ENCODE measurements at places on chromosomes 4 and X.

- no peak for DNase-seq
These were observed 662 bp downstream of the SLAIN2 start for GRCh38 chr4:48341776-48342605.

- DNase-seq: no peak
These were observed 376.4 kb upstream of the NOCT start for GRCh38 chr4:138639018-138639741.

- DNase-seq: no peak
These were observed 498.9 kb downstream of the INPP4B start for GRCh38 chr4:142347241-142347640.

DNA sequence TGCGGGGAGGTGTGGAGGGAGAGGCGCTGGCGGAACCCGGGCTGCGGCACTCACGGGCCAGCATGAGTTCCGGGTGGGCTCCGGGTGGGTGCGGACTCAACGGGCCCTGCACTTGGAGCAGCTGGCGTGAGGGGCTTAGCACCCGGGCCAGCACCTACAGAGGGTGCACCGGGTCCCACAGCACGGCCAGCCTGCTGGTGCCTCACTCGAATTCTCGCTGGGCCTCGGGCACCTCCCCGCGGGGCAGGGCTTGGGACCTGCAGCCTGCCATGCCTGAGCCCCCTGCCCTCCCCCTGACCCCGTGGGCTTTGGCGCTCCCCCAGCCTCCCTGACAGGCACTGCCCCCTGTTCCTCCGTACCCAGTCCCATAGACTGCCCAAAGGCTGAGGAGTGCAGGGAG, 10.8 kb upstream of the CAMK2D start:
- no peak for DNase-seq

DNA sequence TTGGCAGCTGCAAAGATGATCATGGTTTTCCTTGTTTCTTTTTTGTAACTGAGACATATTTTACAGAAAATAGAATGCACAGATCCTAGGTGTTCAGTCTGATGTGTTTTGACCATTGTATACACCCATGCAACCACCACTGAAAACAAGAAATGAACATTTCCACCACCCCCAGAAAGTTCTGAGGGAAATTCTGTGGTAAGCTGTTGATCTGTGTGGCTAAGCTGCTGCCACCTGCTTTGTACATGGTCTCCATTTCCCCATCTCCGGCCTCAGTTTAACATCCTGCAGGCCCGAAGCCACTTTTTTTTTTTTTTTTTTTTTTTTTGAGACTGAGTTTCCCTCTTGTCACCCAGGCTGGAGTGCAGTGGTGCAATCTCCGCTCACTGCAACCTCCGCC, 65.3 kb downstream of the NYX start:
- DNase-seq: no peak

- DNase-seq: no peak
These were observed 1602.4 kb upstream of the ADGRL3 start for GRCh38 chr4:59597536-59598329.

DNA sequence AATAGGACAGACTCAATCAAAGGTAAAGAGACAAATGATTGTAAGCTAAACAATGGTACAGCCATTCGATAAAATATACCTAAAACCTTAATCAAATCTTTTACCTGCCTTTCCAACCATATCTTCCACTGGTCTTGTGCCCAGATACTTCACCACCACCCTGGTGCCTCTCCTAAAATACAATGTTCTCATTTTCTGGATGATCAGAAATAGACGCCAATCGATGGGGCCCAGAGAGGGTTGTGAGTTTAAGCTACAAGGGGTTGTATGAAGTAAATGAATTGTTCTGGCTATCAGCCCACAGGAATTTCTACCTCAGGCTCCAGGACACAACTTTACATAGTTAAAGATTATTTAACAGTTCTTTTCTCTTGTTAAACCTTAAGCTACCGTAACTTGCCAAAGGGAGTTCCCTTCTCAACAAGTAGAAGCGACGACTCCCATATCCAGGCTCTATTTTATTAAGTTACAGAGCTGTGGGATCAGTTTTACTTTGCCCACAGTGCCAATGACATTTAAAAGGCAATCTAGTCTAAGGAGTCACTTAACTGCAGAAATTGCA, 99.1 kb downstream of the CHRNA9 start:
- DNase-seq: no peak

- DNase-seq: no peak
These were observed 140.2 kb downstream of the STIM2 start for GRCh38 chr4:27000820-27001219.

DNA sequence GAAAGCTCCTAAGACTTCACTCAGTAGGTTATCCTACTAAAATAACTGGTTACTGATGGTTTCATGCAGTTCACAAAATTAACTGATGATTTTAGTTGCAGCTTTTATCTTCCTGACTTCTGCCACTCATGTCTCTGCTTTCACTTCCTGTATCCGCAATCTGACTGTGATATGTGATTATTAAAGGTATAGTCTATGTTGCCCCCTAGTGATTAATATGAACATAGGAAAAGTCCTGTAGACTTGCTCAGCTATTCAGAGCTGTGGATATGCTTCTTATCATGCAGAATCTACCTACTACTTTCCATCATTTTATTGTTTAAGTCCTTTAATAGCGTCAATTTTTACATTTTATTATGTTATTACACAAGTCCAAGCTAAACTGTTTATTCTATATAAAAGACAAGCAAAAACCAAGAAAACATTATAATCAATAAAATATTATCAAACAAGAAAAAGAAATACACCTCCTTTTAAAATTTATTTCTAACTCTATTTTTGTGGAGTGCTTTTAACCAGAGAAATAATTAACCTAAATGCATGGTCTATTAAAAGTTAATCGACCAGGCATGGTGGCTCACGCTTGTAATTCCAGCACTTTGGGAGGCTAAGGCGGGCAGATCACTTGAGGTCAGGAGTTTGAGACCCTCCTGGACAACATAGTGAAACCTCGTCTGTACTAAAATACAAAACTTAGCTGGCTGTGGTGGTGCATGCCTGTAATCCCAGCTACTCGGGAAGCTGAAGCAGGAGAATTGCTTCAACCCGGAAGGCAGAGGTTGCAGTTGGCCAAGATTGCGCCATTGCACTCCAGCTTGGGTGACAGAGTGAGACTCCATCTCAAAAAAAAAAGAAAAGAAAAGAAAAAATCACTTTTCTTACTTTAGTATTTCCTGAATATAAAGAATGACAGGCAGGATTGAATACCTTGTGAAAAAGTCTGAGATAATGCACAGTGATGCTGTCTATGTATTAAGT, 40.4 kb upstream of the TLR2 start:
- DNase-seq: peak; percentile 29

DNA sequence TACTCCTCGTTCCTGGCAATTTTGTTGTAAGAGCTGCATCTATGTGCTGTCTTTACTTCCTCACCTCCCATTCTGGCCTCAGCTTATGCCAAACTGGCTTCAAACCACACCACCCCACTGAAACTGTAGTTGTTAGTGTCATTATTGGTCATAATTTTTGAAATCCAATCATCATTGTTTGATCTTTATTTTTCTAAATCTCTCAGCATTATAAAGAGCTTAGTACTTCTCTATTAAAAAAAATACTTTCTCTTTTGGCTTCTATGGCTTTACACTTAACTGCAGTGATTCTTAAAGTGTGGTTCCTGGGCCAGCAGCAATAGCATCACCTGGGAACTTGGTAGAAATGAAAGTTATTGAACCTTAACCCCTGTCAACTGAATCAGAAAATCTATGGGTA, 83.5 kb upstream of the GRPR start:
- no peak for DNase-seq

DNA sequence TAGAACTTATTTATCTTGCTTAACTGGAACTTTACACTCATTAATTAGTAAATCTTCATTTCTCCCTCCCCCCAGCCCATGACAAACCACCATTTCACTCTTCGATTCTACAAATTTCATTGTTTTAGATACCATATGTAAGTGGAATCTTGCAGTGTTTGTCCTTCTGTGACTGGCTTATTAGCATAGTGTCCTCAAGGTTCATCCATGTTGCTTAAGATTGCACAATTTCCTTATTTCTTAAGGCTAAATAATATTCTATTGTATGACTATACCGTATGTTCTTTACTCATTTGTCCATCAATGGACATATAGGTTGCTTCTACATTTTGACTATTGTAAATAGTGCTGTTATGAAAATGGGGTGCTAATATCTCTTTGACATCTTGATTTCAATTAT, 24.5 kb upstream of the RNF212 start:
- no peak for DNase-seq

DNA sequence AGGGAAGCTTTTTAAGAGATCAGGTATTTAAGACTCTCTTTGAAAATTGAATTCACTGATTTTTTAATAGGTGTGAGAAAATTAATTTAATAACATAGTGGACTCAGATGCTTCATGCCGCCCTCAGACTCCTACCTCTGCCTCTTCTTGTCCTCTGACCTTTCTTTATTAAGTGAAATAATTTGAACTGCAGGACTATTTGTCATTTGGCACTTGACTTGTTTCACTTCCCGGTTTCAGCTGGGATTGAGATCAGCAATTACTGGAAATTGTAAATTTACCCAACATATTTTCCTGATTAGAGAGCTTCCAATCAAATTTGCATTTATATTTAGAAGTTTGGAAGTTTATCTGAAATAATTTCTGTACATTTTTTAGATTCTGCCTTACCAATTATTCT, 116.8 kb downstream of the CBR4 start:
- DNase-seq: no peak

DNA sequence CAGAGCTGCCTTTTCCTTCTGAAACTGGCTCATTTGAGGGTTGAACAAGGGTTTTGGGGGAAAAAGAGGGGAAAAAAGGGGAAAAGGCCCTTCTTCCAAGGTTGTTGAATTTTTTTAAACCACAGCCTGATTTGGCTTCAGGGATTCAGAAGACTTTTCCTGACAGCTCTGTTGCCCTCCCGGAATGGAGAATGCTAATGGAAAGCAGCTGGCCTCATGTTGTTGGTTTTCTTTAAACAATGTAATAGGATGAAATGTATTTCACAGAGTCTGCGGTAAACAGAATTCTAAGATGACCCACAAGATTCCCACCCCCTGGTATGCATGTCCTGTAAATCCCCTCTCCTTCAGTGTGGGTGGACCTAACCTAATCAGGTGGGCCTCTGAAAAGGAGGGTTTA, 3.3 kb upstream of the KIAA1210 start:
- peak; percentile 25 for DNase-seq

GRCh38 chr4:135319685-135320084, 1118.1 kb upstream of the PABPC4L start:
- DNase-seq: no peak

- DNase-seq: peak; percentile 88
These were observed 11.4 kb upstream of the SLAIN2 start for GRCh38 chr4:48329976-48330375.

- DNase-seq: no peak
These were observed 104.9 kb upstream of the DHX15 start for GRCh38 chr4:24689212-24689611.

DNA sequence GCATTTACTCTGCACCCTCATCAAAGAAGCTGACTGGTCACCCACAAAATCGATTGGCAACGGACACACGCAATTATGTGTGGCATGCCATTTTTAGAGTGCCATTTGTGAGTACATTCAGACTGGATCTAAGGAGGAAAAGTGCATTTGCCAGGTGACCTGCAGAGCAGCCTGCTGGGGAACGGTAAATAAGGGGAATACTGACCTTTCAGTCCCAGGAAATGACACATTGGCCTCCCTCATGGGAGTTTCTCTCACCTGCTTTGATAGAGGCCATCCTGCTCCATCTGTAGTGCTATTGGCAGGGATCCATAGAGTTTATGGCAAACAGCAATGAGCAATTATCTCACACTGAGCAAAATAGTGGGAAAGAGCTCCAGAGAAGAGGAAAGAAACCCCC, 127.8 kb downstream of the DDX53 start:
- DNase-seq: no peak

GRCh38 chr4:54937501-54937900, 187.9 kb downstream of the KDR start:
- DNase-seq: no peak

All from fibroblast of skin of left quadriceps (primary cell).